Effector memory CD4-positive, alpha-beta T cell (primary cell): ENCODE measurements at places on chromosomes 1 and 21.

DNA sequence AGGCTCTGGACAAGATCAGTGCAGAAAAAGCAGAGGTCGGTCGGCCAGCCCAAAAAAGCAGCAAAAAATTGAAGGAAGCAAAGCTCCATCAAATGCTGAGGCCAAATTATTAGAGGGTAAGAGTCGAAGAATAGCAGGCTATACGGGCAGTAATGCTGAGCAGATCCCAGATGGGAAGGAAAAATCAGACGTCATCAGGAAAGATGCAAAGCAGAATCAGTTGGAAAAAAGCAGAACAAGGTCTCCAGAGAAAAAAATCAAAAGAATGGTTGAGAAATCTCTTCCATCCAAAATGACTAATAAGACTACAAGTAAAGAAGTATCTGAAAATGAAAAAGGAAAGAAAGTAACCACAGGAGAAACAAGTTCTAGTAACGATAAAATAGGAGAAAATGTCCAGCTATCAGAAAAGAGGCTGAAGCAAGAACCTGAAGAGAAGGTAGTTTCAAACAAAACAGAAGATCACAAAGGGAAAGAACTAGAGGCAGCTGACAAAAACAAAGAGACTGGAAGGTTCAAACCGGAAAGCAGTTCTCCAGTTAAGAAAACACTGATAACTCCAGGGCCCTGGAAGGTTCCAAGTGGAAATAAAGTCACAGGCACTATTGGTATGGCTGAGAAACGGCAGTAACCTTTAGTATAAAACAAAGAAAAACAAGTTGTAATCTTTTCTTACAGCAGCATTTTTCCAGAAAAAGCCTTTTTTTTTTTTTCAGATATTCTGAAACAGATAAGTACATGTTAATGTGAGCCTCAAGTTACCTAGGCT is 75.7 kb downstream of the PHTF1 start:
- no peak for DNase-seq

GRCh38 chr1:70290218-70290617 is 64.3 kb downstream of the ANKRD13C start:
- no peak for DNase-seq

GRCh38 chr1:220684890-220685289 is 5.3 kb upstream of the C1orf115 start:
- no peak for DNase-seq

- DNase-seq: no peak
These were observed 4.3 kb downstream of the MEF2D start for GRCh38 chr1:156496211-156496761.

DNA sequence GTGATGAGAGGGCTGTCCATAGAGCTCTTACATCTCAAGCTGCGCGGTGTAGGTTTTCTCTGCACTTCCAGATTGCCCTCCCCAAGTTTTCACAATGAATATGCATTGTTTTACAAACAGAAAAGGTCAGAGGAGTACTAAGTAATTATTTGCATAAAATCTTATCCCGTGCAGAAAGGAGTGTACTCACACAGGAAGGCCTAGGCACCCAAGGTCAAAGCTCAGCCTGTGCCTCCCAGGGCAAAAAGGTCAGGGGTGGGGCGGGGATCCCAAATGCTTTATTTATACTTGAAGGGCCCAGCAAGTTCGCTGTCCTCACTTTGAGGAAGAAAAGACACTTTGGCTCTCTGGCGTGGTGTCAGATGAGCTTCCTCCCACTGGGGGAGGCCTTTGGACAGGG is 10.3 kb upstream of the KCNE1 start:
- DNase-seq: no peak

DNA sequence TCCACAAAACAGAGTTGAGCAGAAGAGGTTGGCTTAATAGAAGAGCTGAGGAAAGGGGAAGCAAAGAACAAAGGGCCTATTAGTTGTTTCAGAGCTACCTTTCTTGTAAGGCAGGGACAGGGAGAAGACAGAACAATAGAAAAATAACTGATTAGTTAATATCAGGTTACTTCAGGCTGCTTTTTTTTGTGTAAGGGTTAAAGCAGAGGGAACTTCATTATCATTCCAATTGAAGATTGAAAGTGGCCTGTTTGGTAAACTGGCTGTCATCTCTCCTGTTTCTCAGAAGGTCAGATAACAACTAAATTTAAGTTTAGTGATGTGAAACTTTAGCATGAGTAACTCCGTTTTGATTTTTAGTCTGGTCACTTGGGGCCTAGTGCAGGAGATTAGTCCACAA is 22.3 kb downstream of the CDC42 start:
- no peak for DNase-seq

DNA sequence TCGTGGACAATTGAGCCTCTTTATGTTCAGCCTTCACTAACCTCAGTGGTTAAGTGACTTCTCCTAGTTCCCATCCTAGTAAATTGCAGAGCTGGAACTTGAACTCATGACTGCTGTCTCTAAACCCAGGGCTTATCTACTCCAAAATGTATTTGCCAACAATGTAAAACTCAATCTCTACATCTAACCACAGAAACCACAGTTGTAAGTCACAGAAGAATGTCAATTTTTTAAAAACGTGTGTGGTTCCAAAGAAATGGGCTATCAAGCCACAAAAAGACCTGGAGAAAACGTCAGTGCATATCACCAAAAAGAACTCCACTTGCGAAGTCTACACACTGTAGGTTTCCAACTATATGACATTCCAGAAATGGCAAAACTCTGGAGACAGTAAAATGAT is 172.6 kb upstream of the HMCN1 start:
- DNase-seq: no peak

DNA sequence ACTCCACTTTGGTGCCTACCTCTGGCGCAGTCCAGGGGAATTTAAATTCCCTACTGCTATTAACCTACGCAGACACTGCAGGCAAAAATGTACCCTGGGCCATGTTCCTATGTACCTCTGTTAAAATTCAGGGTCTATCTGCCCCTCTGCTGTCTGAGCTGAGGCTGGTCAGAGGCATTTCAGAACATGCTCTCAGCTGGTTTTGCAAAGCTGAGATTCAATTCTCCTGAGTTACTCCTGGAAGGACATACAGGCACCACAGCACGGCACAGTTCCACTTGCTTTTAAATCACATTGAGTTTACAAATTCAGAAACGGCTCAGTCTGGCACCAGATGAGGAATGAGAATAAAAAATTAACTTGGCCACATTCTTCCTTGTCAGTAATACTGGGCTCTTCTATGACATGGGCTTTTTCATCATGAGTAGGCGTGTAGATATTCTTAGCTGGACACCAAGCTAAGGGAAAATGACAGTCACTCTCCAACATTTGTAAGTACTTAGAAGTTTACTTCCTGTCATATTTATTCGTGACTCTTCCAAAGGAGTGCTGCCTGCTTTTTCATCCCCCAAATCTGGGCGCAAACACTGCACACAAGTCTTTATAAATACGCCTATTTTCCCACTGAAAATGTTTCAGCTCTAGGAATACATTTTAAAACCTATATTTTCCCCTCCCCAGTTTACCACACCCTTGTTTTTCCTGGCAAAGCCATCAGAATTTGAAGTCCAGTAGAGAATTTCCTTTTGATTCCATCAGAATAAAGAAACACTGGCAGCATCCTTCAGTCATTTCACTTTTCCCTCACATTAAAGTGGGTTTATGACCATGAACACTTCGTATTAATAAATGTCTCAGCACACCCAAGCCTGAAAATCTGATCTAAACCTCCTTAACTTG is 1.9 kb downstream of the C1orf198 start:
- DNase-seq: no peak

- no peak for DNase-seq
These were observed 26.4 kb downstream of the SORT1 start for GRCh38 chr1:109371341-109371739.

DNA sequence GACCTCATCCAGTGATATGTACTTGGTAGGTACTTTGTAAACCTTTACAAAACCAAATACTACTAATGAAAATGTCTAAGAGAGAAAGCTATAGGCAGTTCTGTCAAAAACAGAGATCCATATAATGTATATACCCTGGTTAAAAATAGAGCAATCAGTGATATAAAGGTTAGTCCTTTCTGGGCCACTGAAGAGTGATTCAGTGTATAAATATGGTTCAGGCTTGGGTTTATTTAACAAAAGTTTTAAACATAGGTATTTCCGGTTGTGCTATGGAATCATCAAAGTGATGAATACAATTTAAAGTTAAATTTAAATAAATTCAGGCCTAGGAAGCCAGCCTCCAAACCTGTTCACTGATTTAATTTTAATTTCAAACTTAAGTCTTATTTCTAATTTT is 108.4 kb upstream of the DMRTA2 start:
- DNase-seq: no peak

- DNase-seq: no peak
These were observed 49.2 kb upstream of the POFUT2 start for GRCh38 chr21:45336870-45337269.

GRCh38 chr1:41649396-41650027 is 165.0 kb upstream of the EDN2 start:
- DNase-seq: no peak

GRCh38 chr1:208026880-208027438 is 116.0 kb upstream of the CD34 start:
- DNase-seq: no peak

DNA sequence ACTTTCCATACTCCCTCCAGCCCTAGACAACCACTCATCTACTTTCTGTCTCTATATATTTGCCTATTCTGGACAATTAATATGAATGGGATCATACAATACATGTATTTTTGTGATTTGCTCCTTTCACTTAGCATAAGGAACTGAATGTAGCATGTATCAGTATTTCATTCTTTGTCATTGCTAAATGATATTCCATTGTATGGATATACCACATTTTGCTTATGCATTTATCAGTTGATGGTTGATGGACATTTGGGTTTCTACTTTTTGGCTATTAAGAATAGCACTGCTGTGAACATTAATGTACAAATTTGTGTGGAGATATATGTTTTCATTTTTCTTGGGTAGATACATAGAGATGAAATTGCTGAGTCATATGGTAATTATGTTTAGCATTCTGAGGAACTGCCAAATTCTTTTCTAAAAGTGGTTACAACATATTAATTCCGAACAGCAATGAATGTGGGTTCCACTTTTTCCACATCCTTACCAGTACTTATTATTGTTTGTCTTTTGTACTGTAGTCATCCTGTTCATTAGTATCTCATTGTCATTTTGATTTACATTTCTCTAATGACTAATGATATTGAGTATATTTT is 121.0 kb downstream of the LRRC40 start:
- no peak for DNase-seq

DNA sequence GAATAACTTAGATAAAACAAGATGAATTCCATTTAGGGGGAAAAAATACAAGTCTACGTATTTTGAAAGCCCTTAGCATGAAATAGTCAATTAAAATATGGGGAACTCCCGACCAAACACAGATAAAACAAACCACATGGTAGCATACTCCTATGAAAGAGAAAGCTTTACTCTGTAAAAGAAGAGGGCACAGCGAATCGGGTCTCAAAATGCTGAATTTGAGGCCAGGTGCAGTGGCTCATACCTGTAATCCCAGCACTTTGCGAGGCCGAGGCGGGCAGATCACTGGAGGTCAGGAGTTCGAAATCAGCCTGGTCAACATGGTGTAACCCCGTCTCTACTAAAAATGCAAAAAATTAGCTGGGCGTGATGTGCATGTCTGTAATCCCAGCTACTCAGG is 116.9 kb upstream of the TIAM1 start:
- no peak for DNase-seq

DNA sequence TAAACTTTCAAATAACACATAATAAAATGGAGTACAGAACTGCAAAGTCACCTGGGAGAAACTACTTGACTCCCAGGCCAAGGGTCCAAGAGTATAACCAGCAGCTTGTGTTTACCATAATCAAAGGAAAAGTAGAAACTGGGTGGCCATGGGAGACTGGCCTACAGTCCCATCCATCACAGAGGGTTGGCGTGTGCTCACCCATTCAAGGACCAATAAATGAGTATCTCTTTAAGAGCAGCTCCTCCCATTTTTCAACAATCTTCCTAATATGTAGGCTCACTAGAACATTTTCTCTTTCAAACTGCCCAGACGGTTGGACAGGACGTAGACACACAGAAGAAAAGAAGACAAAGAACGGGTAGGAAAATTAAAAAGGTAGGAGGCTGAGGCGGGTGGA is at the start of gene FMO3:
TSS of gene FMO3 (plus strand) at position 302 of the 400 bp plus-strand sequence. CDS start 1,754 bp downstream, outside the sequence.
- DNase-seq: no peak
